Spleen (tissue), 13 donors: ENCODE measurements at places on chromosomes 5 and 9. TPM values are rescaled to one million over a fixed set of nuclear protein-coding genes. Genes with fewer than 3 reads are reported as not detected.

DNA sequence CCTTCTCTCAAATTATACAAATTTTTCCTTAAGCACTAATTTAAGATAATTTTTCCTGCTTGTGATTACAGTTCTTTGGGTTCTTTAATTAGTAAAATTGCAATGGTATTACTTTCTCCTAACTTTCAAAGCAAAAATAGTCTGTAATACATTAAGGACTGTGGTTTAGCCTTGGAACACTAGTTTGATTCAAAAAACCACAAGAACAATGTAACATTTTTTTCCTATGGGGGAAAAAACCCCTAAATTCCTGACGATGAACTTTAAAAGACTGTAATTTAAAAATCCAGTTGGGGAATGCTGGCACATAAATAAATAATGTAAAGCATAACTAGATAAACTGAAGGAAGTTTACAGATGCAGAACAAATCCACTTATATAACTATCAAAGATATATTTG, 65.3 kb downstream of the CDC14B start:
- H3K4me3 ChIP-seq = no peak overlapping the region
- H3K27ac ChIP-seq = no peak overlapping the region
- DNase-seq = no peak
- no peaks in the 10 kb centered on the region for H3K36me3 ChIP-seq

- DNase-seq = no peak
- H3K27ac ChIP-seq = no peak overlapping the region
- H3K27me3 ChIP-seq = no peaks in the 10 kb centered on the region
- H3K4me3 ChIP-seq = no peak overlapping the region
- no peaks in the 10 kb centered on the region for H3K36me3 ChIP-seq
- H3K4me1 ChIP-seq = no peaks in the 10 kb centered on the region
These were observed 106.7 kb downstream of the MCTP1 start for GRCh38 chr5:95178046-95178651.

- H3K4me3 ChIP-seq = no peak overlapping the region
- DNase-seq = no peak
- H3K27ac ChIP-seq = no peak overlapping the region
- no peaks in the 10 kb centered on the region for H3K4me1 ChIP-seq
These were observed 15.1 kb upstream of the CARTPT start for GRCh38 chr5:71703941-71704340.

AGXT2 gene
- polyA plus RNA-seq = not detected

ADAMTSL1 gene
- polyA plus RNA-seq = 0.35 TPM

DNA sequence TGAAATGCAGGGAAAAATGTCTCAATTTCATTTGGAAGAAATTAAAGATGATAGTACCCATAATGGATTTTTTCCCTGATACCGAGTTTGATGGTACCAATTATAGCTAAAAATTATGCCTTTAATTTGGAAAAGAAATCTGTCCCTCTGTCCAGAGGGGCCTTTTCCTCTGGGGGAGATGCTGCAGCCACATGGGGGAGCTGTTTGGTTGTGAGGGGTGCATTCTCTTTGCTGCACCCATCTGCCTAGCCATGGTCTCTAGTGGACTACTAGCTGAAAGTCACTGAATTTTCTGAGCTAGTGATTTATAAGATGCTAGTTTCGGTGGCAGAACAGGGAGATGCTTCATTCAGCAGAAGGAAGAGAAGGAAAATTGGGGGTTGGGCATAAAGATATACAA, 9.6 kb downstream of the SEC61B start:
- no peak overlapping the region for H3K27ac ChIP-seq
- H3K36me3 ChIP-seq = peaks cover 75% of the 10 kb centered on the region
- H3K4me1 ChIP-seq = peaks cover 28% of the 10 kb centered on the region
- H3K27me3 ChIP-seq = no peaks in the 10 kb centered on the region
